Vein endothelial cell (primary cell): ENCODE measurements at places on chromosomes 12 and 14. TPM values are rescaled to one million over a fixed set of nuclear protein-coding genes. Genes with fewer than 3 reads are reported as not detected.

Gene NAV3
- total RNA-seq = 33.0 and 53.9 TPM in 2 replicates

Gene ACSS3
- total RNA-seq = 0.19 and 0.33 TPM in 2 replicates

Gene LRRC10
- not detected in 2 replicates for total RNA-seq

Gene HOXC6
- total RNA-seq = not detected in 2 replicates

Gene BMAL2
- 36.4 and 37.9 TPM in 2 replicates for total RNA-seq

Gene CMTM5
- not detected in 2 replicates for total RNA-seq

Gene GPRC5D
- total RNA-seq = 0.38 TPM in 1 of 2 replicates, not detected in the other

Gene CEP128
- 5.3 and 5.9 TPM in 2 replicates for total RNA-seq

Gene PSMB11
- not detected in 2 replicates for total RNA-seq

Gene BDKRB2
- total RNA-seq = under 0.01 and 0.38 TPM in 2 replicates
